Hematopoietic multipotent progenitor cell (in vitro differentiated cells): ENCODE measurements at places on chromosomes 12 and 14.

GRCh38 chr14:78737116-78737515, 566.9 kb downstream of the NRXN3 start:
- DNase-seq, result no peak

- DNase-seq, result peak; percentile 82
These were observed at the start of gene IRAK3 for GRCh38 chr12:66188584-66189485. IRAK3 (plus strand) TSS chr12:66189214; CDS start chr12:66189300, 86 bp downstream.

DNA sequence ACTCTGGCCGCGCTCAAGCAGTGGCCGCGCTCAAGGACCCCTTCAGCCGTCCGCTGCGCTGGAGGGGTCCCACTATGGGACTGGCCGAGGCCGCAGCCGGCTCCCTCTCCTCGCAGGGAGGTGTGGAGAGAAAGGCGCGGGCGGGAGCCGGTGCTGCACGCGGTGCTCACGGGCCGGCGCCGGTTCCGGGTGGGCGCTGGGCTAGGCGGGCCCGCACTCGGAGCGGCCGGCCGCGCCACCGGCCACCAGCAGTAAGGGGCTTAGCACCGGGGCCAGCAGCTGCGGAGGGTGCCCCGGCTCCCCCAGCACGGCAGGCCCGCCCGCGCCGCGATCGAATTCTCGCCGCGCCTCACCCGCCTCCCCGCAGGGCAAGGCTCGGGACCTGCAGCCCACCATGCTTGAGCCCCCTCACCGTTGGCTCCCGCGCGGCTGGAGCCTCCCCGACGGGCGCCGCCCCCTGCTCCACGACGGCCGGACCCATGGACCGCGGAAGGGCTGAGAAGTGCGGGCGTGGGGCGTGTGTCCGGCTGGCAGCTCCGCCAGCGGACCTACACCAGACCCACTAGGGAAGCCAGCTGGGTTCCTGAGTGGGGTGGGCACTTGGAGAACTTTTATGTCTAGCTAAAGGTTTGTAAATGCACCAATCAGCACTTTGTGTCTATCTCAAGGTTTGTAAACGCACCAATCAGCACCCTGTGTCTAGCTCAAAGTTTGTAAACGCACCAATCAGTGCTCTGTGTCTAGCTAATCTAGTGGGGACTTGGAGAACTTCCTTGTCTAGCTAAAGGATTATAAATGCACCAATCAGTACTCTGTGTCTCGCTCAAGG, 49.5 kb downstream of the KLHL28 start:
- DNase-seq, result no peak

GRCh38 chr14:45699471-45699870, 446.5 kb upstream of the MIS18BP1 start:
- DNase-seq, result no peak

- DNase-seq, result no peak
These were observed 260.2 kb downstream of the BMP4 start for GRCh38 chr14:53696217-53696965.

GRCh38 chr14:55704654-55705053, 124.6 kb downstream of the KTN1 start:
- no peak for DNase-seq

DNA sequence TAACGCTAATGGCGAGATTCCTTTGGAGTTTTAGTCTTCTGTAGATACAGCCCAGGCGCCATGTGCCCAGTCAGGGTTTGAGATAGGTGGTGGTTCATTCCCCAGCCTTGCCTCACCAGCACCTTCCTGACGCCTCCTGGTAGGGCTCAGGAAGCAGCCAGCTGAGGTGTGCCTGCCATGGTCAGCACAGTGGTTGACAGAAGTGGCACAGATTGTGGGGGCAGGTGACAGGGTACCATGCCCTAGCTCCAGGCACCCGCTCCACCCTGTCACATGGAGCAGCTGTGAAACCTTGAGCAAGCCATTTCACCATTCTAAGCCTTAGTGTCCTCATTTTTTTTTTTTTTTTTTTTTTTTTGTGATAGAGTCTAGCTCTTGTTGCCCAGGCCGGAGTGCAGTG, 45.6 kb downstream of the EVL start:
- no peak for DNase-seq
